GM12865 (cell line): ENCODE measurements at places on chromosomes 1 and 21.

DNA sequence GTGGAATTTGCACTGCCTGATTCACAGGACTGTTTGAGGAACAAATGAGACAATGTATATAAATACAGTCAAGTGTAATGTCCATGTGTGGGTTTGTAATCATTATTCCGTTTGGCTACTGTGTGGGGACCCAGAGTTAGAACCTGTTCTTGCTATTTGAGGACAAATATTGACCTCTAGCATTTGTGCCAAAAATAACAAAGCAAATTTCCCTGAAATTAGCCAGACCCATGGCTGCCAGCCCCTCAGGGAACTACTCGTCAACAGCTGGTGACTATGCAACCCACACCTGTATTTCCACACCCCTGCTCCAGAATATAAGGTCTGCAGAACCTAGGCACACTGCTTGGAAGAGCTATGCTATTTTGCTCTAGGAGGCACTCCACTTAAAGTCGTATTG lies 70.7 kb downstream of the KCNJ6 start:
- no peak for DNase-seq

DNA sequence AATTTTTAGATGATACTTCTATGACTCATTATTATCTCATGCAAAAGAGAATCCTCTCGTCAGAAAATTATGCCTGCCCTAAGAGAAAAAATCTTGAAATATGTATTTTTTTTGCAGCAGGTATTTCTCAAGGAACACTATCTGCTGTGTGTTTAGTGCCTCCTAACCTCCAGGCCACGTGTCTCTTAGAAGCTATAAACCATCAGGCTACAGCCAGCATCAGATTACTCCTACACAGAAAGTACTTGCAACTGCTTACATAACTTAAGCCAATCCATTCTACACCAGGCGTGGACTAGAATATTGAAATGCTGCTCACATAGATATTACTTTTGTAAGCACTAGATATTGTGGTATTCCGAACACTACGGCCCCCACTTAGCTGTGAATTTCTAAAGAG lies 933.4 kb downstream of the PLA2G4A start:
- no peak for DNase-seq

DNA sequence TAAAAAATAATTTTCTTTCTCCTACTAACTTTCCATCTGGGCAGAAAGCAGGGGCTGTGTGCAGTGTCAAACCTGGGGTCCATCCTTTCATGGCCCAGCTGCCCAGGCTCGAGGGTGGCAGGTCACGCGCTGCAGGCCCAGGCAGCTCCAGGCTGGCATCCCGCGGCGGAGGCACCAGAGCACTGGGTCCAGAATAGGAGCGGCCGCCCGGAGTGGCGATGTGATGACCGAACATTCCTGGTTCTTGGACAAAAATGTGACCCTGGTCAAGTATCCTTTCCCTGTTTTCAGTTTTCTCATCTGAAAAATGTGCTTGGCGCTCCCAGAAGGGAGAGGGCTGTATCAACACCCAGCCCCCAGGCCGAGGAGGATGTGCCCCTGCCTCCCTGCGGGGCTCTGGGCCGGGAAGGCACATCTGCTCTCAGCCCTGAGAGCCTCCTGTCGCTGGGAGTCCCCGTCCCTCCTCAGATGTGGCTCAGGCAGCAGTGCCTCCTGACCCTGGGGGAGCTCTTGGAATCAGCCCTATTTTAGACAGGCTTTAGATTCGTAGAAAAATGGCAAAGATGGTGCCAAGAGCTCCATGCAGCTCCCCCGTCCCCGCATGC lies 29.3 kb downstream of the SLX9 start:
- no peak for DNase-seq

GRCh38 chr1:236815941-236816340 lies 20.8 kb downstream of the MTR start:
- DNase-seq, result no peak

DNA sequence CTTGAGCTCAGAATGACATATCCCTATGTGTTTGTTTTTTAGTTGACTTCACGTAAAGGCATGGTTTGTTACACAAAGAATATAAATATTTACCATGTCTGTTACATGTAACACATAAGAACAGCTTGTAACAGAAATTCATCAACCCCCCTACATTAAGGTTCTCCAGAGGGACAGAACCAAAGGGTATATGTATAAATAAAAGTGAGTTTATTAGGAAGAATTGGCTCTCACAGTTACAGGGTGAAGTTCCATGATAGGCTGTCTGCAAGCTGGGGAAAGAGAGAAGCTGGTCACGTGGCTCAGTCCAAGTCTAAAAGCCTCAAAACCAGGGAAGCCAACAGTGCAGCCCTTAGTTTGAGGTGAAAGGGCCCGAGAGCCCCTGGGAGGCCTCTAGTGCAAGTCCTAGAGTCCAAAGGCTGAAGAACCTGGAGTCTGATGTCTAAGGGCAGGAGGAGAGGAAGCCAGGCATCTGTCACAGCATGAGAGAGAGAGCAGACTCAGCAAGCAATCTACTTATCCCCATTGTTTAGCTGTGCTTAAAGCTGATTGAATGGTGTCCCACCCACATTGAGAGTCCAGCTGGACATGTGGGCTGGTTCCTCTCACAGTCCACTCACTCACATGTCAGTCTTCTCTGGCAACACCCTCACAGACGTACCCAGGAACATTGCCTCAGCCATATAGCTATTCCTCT lies 15.8 kb downstream of the THRAP3 start:
- no peak for DNase-seq

GRCh38 chr1:90358448-90358847 lies 358.7 kb downstream of the BARHL2 start:
- DNase-seq, result peak; percentile 51

- peak; percentile 35 for DNase-seq
Measured at GRCh38 chr1:187621951-187622350, 793.2 kb downstream of the PLA2G4A start.

DNA sequence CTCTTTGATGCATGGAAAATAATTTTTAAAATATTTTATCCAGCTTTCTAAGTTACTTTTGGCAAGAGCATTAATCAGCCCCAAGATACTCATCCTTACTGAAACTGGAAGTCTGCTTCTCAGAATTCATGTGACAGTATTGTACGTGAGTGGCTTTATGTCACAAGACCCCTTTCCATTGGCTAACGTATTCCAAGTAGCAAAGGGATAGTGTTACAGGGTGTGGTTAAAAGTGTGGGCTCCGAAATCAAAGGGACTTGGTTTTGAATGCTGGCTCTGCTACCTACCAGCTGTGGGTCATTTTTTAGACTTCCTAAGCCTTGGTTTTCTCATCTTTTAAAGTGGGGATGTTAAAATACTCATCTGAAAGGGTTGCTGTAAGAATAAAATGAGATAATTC lies 91.7 kb downstream of the RHOU start:
- DNase-seq, result no peak

GRCh38 chr1:12372180-12372579 lies 142.3 kb downstream of the VPS13D start:
- DNase-seq, result no peak

DNA sequence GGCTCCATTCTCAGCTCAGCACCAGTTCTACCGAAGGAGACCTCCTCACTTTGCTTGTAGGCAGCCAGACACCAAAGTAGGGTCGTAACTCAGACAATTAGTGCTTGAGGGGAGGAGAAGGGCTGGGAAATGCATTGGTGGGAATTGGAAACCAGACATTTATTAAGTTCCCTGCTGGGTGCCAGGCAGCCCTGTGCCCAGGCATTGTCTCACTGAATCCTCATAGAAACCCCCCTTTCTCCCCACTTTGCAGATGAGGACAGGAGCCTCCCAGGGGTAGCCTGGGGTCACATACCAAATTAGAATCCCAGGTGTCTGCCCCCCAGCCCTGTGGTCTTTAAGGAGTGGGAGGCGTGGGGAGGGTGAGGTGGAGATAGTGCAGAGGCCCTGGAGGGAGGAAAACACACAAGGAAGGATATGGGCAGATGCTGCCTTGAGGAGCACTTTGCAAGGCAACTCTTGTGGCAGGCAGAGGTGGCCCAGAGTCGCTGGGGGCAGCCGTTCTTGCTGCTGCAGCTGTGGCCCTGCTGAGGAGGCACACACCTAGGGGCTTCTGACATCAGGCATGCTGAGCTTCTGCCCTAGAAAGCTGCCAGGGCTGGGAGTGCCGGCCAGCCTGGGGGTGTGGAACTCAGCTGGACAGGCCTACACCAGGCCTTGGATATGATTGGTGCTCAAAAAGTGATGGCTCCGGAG lies 29.4 kb downstream of the CDK18 start:
- no peak for DNase-seq

DNA sequence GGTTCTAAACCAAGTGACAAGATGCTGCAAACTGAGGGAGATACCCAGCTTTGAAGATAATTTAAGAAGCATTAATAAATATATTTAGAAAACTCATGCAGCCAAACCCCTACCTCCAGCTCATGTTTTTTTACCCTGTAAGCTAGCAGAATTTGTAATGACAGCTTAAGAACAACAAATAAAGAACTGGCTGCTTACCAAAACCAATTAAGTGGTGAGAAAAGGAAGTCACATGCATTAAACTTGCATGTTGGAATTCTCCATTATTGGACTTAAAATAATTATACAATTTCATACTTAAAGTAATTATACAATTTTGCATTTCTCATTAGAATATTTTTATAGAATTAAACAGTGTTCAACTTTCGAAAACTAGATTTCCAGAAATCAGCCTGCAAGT lies 75.6 kb upstream of the CNIH3 start:
- DNase-seq, result no peak

DNA sequence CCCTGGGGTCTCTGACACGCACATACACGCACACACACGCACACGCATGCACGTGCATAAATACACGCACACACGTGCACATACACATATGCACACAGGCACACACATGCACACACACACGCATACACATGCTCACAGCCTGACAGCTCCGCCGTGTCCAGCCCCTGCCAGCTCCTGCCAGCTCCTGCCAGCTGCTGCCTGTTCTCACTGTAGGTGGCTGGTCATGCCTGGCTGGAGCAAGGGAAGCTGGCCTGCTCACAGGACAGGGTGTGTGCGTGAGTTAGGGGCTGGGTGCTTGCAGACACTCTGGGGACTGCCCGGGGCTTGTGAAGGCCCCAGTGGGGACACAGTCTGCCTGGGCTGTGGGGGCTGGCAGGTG lies 4.9 kb downstream of the PLCH2 start:
- no peak for DNase-seq
